ENCODE measurements at places on chromosomes 11 and 22.

GRCh38 chr11:28393348-28393747, 285.2 kb downstream of the METTL15 start:
- DNase-seq: no peak

GRCh38 chr11:72514331-72514730, 80.0 kb upstream of the CLPB start:
- DNase-seq: no peak

DNA sequence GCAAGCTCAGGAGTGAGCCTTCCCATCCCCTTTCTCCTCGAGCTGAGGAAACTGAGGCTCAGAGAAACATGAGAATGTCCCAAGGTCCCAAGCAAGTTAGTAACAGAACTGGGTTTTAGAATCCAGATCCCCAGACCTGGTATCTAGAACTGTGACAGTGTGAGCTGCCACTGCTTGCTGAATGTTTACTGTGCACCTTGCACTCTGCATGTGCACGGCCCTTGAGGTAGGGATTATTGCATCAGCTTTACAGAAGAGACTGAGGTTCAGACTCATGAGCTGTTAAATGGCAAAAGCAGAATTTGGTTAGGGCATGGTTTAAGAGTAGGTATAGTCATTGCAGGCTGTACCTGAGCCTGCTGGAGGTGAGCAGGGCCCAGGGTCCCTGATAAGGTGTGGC, 3.8 kb upstream of the MPPED1 start:
- DNase-seq: no peak

DNA sequence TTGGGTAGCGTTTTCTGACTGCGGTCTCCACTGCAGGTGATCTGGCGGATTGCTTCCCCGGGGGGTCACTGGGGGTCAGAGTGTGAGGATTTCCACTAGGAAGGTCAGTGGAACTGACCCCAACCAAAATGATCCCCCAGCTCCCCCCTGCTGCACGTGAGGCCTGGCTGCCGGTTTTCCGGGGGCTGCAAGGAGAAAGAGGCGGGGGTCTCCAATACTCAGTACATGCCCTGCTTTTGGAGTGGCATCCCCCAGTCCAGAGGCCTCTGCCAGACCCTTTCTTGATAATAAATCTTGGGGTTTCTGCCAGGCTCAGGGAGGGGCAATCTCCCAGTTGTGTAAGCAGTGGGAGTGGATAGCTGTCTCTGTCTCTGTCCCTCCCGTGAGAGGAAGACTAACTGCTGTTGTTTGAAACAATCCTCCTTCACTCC, 71.5 kb upstream of the RTL6 start:
- no peak for DNase-seq

DNA sequence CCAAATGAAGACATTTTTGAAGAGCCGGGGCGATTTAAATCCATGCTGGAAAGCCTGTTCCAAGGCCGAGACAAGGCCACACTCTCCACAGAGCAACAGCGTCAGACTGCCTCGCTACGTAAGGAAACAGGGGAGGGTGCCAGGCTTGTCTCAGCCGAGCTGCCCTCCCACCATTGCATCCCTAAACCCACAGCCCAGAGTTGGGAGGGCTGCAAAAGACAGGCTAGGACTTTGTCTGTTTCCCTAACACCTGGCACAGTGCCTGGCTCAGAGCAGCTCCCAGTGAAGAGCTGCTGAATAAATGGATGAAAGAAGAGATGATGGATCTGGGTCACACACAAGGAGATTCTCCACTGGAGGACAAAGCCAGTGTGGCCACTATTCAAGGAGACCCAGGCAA, 51.3 kb upstream of the SCUBE2 start:
- no peak for DNase-seq

- DNase-seq: no peak
These were observed 6.9 kb downstream of the CYTH4 start for GRCh38 chr22:37289156-37289735.

Data from bone marrow (tissue), 2 donors.